ENCODE measurements at places on chromosomes 13 and 19.

- DNase-seq = no peak
These were observed 62.7 kb downstream of the PSPC1 start for GRCh38 chr13:19720039-19720438.

GRCh38 chr19:8352134-8352827 is 9.2 kb upstream of the KANK3 start:
- no peak for DNase-seq

DNA sequence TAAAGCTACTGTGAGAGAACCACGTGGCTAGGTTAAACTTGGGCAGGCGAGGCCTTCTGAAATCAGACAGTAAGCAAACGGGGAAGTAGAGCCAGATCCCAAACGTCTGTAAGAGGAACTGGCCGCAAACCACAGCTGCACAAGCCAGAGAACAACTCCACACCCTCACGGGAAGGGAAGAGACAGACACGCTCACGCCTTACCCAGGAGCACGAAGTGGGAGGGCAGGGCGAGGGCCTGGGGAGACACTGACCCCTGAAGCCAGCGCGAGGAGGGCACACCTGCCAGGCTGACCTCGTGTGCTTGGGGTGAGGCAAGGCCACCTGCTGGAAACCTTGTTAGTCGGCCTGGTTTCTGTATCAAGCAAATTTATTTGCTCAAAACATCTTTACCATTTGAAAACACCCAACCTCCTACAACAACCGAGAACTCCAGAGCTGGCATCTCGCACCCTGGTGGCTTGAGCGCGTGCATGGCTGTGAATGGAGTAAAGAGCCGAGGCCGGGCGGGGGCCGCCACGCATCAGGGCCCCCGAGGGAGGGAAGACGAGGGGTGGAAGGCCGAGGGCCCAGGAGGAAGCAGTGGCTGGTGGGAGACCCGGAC is 7.3 kb downstream of the POLR2E start:
- no peak for DNase-seq

DNA sequence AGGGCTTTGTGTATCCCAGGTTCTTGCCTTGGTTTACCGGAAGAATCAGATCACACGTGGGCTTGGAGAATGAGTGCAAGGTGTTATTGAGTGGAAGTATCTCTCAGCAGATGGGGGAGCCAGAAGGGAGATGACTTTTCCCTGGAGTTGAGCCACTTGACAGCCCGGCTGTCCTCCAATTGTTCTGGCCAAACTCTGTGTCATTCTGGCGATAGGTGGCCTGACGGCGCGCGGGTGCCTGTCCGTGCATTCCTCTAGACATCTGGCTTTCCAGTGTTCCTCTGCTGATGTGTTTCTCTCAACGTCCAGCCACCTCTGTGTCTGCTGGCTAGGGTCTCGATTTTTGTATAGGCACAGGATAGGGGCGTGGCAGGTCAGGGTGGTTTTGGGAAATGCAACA is 181.9 kb downstream of the SHISA2 start:
- no peak for DNase-seq

- no peak for DNase-seq
These were observed 468.9 kb downstream of the UQCRFS1 start for GRCh38 chr19:28744014-28744413.

DNA sequence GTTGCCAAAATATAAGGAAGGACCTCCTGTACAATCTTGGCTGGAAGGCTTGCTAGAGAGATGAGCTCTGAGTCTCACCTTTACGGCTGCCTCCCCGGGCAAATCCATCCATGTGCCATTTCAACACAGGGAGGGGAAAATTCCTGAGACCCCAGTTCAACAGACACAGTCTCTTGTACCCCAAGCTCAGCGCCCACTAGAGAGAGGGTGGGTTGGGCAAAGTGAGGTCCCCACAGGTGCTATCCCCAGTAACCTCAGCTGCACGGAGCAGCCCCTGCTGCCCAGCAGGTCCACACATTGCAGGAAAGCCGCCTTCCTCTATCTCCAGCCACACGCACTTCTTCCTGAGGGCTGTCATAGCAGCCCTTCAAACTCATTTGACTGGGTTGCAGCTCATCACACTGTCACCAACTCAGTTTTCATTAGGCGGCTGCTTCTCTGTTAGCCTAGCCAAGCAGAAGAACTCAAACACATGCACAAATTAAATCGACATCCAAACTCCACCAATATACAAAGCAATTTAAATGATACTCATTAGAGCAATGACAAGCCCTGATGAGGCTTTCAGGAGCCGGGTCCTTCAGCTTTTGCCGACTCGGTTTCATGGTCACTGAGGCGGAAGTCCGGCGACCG is 80.4 kb downstream of the TSHZ3 start:
- DNase-seq = no peak

GRCh38 chr13:38582133-38582532 is 104.7 kb upstream of the FREM2 start:
- no peak for DNase-seq

GRCh38 chr19:10471909-10472308 is 31.2 kb downstream of the KEAP1 start:
- DNase-seq = no peak

GRCh38 chr19:2711172-2711874 is 8.8 kb upstream of the GNG7 start:
- no peak for DNase-seq

- no peak for DNase-seq
These were observed 52.8 kb downstream of the ZNF823 start for GRCh38 chr19:11685676-11686650.

- no peak for DNase-seq
These were observed 1768.5 kb downstream of the PCDH9 start for GRCh38 chr13:65461590-65461989.

GRCh38 chr19:6772028-6772865 is at the start of gene VAV1:
Gene VAV1 (plus strand): TSS chr19:6772708. CDS start chr19:6772808, 100 bp downstream.
- DNase-seq = peak; percentile 86

- DNase-seq = no peak
These were observed 61.1 kb upstream of the FAM216B start for GRCh38 chr13:42720113-42720857.

DNA sequence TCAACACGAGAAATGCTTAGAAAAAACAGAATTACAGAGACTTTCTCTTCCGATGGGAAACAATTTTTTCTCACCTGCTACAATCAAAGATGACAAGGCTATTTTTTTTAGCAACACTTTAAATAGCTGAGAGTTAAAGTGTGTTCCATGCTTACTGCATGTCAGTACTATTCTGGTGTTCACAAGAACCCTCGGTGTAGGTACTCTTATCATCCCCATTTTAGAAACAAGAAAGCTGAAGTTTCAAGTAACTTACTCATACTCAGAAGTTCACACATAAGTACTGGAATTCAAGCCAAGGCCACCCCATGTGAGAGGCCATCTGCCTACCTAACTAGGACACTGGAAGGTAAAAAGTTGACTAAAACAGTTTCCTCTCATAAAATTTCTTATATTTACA is 9.0 kb upstream of the TNFRSF19 start:
- no peak for DNase-seq

GRCh38 chr13:52136763-52137162 is 7.9 kb upstream of the NEK5 start:
- no peak for DNase-seq

GRCh38 chr13:99572921-99573320 is 71.6 kb downstream of the TM9SF2 start:
- DNase-seq = no peak

DNA sequence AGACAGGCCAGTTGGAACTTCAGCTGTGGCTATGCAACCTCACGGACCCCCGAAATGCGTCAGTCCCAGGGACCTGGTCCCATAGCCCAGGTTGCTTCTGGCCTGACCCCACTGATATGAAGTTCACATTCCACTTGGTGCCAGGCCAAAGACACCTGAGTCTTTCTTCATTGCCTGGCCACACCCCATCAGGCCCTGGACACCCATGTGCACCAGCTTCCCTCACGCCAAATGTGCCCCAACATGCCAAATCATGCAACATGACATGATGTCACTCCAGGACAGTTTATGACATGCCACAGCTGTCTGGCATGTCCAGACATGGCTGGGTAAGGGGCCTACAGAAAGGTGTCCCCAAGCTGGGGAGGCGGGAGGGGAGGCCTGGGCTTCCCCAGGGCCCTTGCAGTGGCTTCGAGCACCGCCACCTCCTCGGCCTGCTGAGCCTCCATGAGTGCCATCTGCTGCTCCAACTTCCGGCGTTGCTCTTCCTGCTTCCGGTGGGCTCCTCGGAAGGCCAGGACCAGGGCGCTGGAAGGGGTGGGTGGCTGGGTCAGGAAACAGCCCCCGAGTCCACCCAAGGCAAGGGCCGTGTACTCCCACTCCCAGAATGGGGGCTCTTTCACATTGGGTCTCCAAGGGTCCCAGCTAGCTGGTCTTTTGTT is 4.3 kb upstream of the NR2F6 start:
- no peak for DNase-seq

DNA sequence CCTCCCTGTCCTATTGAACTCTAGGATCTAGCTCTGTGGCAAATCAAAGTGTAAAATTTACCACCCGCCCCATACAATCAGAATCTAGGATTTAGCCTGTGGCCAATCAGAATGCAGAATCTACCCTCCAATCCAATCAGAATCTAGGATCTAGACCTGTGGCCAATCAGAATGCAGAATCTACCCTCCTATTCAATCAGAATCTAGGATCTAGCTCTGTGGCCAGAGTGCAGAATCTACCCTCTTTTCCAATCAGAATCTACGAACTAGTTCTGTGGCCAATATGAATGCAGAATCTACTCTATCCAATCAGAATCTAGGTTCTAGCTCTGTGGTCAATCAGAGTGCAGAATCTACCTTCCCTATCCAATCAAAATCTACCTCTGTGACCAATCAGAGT is 25.8 kb downstream of the PRKD2 start:
- no peak for DNase-seq

- no peak for DNase-seq
These were observed 55.8 kb downstream of the PEPD start for GRCh38 chr19:33465834-33466233.

DNA sequence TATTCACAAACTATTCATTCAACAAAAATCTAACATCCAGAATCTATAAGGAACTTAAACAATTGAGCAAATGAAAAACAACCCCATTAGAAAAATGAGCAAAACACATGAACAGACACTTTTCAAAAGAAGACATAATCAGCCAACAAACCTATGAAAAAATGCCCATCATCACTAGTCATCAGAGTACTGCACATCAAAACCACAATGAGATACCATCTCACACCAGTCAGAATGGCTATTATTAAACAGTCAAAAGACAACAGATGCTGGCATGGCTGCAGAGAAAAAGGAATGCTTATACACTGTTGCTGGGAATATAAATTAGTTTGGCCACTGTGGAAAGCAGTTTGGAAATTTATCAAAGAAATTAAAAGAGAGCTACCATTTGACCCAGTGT is 487.6 kb downstream of the GPC6 start:
- no peak for DNase-seq

DNA sequence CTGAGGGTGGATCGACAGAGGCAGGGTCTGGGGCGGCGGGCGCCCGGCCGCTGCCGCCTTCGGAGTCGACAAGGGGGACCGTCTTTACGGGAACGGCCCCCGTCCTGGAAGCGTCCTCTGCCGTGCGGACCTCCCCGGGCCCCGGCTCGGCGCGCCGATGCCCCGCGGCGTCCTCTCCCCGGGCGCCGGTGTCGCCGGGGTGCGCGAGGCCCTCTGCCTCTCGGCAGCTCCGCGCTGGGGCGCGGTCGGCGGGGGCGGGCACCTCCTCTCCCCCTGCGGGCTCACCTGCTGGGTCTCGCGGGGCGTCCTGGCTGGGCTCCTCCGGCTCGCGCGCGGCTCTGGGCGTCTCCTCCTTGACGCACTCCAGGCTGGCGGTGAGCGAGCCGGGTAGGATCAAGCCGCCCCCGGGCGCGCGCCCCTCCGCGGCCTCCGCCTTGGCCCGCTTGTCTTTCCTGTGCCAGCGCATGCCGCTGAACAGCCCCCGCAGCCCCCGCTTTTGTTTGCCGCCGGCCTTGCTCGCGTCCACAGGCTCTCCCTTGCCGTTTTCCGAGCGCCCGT is 1.5 kb downstream of the AMER2 start:
- DNase-seq = peak; percentile 11

DNA sequence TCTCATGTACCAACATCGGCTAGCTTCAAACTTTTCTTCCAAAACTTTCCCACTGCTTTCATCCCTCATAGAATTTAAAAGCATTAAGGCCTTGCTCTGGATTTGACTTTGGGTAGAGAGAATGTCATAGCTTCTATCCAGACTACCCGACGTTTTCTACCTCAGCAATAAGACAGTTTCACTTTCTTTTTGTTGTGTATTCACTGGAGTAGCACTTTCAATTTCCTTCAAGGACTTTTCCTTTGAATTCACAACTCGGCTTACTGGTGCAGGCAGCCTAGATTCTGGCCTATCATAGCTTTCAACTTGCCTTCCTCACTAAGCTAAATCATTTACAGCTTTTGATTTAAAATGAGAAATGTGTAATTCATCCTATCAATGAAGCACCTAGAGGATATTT is 420.4 kb upstream of the GPC6 start:
- DNase-seq = no peak

GRCh38 chr19:9935506-9936325 is 599 bp downstream of the OLFM2 start:
- no peak for DNase-seq

GRCh38 chr19:21468791-21469190 is 36.6 kb upstream of the ZNF429 start:
- no peak for DNase-seq

GRCh38 chr19:17266589-17266974 is 661 bp upstream of the BABAM1 start:
- DNase-seq = no peak

DNA sequence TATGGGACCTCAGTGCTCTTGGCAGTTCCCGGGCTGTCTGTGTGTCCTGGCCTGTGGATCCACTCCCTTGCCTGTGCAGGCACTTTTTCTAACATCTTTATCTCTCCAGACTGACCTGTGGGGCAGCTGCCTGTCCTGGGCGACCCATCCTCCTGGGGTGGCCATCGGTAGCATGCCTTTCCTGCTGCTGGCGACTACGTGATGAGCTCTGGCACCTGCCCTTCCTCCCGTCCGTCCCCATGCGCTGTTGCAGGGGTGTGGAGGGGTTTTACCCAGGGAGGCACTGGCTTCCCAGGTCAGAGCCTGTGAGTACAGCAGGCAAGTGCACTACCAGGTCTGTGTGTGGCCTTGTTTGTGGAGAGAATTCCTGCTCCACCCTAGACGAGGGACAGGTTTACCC is 93.3 kb downstream of the KDM4B start:
- DNase-seq = no peak

DNA sequence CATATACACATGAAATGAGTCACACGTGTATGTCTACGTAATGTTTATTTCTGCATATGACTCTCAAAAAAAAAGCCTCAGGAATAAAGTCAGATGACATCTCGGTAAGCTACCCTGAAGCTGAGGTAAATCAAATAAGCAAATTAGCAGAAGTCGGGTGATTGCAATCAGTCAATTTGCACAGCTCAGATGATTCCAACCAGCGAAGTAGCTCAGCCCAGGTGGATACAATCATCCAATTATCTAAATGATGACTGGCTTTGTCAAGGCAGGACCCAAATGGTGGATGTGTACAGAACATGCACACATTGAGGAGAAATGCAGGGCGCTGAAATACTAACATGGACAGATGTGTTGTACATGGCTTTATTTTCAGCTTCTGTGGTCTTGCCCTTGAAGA is 148.5 kb downstream of the ZNF486 start:
- DNase-seq = no peak

- peak; percentile 33 for DNase-seq
These were observed 4.0 kb downstream of the P2RY11 start for GRCh38 chr19:10115392-10116084.

Measured in stimulated activated naive CD8-positive, alpha-beta T cell treated with anti-CD3 and anti-CD28 coated beads, Interleukin-15, Interleukin-2, amounts not matched to agents 100 U/mL and 50 U/mL, for 24 hours (primary cell).